ENCODE measurements at places on chromosomes 6 and 20.

- no peak for DNase-seq
Measured at GRCh38 chr20:1854246-1854645, 41.0 kb upstream of the SIRPA start.

GRCh38 chr20:8471465-8471864, 339.4 kb downstream of the PLCB1 start:
- DNase-seq: no peak

- DNase-seq: no peak
Measured at GRCh38 chr6:7414811-7415210, 25.2 kb downstream of the RIOK1 start.

- DNase-seq: peak; percentile 66
Measured at GRCh38 chr20:6828794-6829423, 61.4 kb downstream of the BMP2 start.

- no peak for DNase-seq
Measured at GRCh38 chr6:121647905-121648304, 212.5 kb downstream of the GJA1 start.

GRCh38 chr6:82568290-82568993, 204.8 kb downstream of the TPBG start:
- DNase-seq: no peak

- no peak for DNase-seq
Measured at GRCh38 chr6:37493661-37493995, 6.1 kb downstream of the CCDC167 start.

GRCh38 chr6:52390361-52390727, 28.4 kb downstream of the PAQR8 start:
- peak; percentile 28 for DNase-seq

GRCh38 chr6:53461696-53462095, 83.2 kb downstream of the GCLC start:
- no peak for DNase-seq

DNA sequence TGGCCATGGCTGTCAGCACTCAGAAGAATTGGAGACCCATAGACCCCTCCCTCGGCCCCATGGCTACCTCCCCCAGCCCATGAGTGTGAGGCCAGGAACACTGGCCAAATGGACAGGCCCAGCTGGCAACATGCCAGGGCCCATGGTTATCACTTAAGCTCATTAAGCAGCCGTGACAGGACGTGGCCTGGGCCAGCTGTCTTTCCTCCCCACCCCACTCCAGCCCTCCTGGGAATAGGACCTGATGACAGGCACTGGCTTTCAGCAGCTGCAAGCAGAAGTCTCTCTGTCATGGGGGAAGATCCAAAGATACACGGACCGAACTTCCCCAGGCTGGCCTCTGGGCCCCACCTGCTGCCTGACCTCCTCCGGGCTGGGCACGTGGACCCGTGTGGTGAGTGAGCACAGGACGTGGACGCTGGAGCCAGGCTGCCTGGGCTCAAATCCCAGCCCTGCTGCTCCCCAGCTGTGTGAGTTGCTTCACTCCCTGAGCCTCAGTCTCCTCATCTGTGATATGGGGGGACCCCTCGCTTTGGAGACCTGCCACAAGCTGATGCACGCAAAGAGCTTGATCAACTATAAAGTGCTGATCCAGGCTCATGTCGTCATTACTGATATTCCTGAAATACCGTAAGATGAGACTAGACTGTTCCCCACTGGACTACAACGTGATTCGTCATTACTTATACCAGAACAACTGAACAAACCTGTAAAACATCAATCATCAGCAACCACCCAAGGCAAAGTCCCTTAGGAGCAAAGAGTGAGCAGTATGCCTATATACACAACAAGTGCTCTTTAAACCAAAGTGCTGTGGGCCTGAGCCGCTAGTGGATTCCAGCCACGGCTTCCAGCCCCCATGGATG, 22.0 kb upstream of the VSTM2L start:
- no peak for DNase-seq

DNA sequence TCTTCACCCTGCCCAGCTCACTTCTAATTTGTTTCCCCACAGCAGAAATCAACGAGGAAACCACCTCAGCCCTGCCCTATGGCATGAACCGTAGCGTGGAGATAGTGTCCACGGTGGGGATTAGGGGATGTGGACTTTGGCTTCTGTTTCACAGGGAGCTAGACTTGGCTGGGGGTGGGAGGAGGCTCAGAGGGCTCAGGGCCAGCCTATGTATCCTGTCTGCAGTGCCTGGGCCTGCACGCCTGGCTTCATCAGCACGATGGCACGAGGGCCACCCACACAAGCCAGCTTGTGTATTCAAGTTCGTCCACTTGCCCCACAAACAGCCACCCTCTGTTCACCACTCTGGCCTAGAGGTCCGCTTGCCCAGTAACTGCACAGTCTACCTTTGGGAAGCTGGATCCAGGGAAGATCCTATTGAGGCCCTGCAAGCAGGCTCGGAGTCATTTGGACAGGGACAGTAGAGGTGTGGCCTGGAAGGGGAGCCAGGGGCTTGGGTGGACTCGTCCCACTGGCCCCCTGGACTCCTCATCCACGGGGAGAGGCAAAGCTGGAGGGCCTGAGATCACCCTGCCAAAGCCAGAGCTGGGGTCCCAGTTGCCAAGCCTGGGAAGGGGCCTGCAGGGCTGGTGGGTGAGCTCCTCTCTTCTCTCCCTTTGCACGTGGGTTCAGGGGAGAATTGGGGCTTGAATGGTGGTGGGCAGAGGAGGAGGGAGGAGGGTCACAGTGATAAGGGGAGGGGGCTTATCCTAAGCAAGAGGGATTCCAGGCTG, 38.0 kb upstream of the FAM83D start:
- no peak for DNase-seq

GRCh38 chr6:38871741-38872568, 156.8 kb downstream of the DNAH8 start:
- DNase-seq: peak; percentile 58

DNA sequence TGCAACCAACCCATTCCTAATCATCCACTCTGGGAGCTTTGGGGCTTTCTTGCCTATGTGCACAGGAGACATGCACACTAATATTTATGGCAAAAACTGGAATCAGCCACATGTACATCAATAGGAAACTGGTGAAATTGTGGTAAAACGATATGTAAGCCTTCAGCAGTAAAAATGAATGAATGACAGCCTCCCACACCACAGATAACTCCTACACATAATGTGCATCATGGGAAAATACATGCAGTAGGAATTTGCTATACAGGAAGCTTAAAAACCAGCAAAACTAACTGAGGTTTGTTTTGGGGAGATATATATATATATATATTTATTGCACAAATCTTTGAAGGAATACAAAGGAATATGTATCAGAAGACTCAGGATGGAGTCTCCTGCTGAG, 47.6 kb downstream of the HLA-G start:
- no peak for DNase-seq

DNA sequence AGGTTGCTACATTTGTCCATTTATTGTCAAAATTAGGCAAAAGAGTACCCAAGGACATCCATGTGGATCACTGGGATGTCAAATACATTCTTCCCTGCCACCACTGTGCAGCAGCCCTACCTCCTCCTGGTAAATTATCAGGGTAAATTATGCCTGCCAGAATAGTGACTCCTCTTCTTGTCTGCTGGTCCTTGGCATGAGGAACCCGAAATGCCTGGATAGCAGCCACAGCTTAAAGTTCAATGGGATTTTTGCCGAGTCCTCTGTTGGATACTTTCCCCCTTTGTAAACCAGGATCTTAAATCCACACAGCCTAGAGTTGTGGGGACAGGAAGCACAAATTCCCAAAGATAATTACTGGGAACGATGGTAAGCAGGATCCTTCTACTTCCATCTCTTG, 173.3 kb downstream of the RFX6 start:
- no peak for DNase-seq

- DNase-seq: peak; percentile 96
Measured at GRCh38 chr6:85464722-85465150, 14.9 kb downstream of the NT5E start.

DNA sequence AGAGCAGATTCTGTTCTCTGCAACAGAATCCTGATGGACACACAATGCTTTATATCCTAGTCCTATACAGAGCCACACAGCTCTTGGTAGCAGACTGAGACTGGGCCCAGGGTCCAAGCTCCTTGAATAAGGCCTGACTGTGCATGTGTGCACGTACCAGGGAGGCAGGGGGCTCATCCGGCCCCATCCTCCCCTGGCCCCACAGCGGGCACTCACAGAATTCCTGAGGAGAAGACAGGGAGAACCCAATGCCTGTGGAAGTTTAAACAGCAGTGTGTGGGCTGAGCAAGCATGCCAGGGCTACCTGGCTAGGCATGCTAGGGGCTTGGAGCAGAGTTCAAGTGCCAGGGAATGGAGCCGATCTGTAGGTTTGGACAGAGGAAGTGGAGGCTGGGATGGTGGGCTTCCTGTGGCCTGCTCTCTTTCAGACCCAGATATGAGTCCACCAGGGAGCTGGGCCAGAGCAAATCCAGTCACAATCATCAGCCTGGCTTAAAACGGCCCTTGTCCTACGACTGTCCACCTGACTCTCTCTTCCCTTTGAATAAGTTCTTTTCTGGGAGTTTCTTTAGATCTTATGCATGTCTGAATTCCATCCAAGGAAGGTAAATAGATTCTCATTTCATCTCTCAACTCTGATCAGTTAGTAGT, 74.0 kb downstream of the MRPL14 start:
- DNase-seq: no peak

DNA sequence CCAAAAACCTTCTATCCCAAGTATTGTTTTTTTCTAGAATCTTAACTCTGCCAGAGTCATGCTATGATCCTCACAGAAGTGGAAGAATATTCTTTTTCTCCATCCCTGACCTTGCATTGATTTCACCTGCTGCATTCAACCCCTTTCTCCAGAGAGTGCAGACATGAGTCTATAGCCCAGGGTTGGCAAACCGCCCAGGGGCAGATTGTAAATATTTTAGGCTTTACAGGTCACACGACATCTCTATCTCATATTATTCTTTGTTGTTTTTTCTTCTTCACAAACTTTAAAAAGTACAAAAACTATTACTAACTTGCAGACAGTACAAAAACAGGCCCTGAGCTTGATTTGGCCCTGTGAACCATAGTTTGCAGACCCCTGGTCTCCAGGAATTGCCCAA, 112.1 kb upstream of the ASF1A start:
- DNase-seq: no peak

DNA sequence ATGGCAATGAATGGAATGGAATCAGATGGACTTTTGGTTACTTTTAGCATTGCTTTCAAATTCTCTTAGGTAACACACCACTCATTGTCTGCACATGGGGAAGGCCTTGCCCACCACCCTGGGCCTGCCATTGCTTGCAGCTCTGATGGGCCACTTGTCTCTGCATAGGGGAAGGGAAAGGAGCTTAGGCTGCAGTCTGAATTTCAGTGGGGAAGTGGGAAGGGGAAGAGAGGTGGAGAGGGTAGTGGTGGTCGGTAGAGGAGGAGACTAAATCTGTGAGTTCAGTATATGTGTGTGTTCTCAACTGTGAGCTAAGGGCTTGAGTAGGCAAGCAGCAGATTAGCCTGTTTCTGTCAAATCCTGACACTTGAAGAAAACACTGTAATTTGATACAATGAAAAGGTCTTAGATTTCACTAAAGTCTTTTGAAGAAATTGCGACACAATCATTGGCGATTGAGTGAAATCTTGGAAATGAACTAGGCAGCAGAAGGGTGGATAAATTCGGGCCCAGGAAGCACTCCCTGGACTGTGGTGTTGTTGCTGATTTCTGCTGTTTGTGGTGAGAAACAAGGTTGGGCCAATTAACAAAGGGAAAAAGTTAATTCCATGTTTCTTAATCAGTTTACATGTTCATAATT, 80.6 kb downstream of the OTOR start:
- no peak for DNase-seq

DNA sequence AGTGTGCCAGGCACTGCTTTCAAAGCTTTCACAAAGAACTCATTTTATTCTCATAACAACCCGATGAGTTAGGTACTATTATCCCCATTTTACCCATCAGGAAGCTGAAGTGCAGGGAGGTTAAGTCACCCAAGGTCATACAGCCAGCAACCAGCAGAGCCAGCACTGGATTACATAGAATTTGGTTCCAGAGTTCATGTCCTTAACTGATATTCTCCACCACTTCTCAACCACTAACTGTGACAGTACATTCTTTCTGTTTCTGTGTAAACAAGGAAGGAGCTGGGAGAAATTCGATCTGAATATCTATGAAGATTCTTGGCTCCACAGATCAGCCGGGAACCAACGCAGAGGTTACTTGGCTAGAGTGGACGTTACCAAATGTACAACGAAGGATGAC, 98.0 kb downstream of the KIF16B start:
- DNase-seq: no peak

GRCh38 chr6:143596866-143597265, 80.9 kb upstream of the PHACTR2 start:
- no peak for DNase-seq

GRCh38 chr6:25417046-25417605, 138.0 kb downstream of the CARMIL1 start:
- DNase-seq: no peak

GRCh38 chr6:141103246-141103645, 1029.5 kb upstream of the GJE1 start:
- DNase-seq: no peak

- no peak for DNase-seq
Measured at GRCh38 chr6:132675002-132675401, 16.0 kb upstream of the TAAR1 start.

DNA sequence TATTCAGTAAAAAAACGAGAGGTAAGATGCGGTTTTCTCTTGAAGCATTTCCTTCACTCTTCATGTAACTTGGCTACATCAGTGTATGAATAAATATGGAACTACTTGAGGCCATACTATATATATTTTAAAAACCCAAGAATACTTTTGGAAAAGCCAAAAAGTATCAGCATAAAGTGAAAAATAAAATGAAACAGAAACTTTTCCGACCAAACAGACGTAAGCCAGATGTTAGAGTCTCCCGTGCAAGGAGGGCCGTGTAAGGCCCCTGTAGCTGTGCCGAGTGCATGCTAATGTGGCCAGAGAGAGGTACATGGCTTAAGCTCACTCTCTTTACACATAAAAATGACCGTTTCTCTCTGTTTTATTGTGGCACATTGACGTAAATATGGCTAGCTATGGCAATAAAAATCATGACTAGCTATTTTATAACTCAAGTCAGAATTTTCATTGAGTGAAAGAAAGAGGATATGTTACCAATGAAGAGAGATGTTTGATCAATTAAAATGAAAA, 140.1 kb upstream of the GMDS start:
- DNase-seq: no peak

- DNase-seq: no peak
Measured at GRCh38 chr6:118871331-118871730, 22.6 kb upstream of the ASF1A start.

- DNase-seq: no peak
Measured at GRCh38 chr20:63737945-63738686, 1.5 kb upstream of the SLC2A4RG start.

GRCh38 chr20:47143657-47144056, 212.8 kb downstream of the ZMYND8 start:
- DNase-seq: no peak
